ENCODE measurements at places on chromosomes 12 and 14.

- no peak for DNase-seq
Measured at GRCh38 chr14:97489750-97490149, 692.6 kb downstream of the VRK1 start.

GRCh38 chr14:58977366-58977765, 211.1 kb upstream of the DAAM1 start:
- peak; percentile 38 for DNase-seq

GRCh38 chr12:43291516-43291915, 260.5 kb downstream of the ADAMTS20 start:
- DNase-seq = no peak

GRCh38 chr12:1517734-1518525, 76.5 kb downstream of the FBXL14 start:
- DNase-seq = no peak

DNA sequence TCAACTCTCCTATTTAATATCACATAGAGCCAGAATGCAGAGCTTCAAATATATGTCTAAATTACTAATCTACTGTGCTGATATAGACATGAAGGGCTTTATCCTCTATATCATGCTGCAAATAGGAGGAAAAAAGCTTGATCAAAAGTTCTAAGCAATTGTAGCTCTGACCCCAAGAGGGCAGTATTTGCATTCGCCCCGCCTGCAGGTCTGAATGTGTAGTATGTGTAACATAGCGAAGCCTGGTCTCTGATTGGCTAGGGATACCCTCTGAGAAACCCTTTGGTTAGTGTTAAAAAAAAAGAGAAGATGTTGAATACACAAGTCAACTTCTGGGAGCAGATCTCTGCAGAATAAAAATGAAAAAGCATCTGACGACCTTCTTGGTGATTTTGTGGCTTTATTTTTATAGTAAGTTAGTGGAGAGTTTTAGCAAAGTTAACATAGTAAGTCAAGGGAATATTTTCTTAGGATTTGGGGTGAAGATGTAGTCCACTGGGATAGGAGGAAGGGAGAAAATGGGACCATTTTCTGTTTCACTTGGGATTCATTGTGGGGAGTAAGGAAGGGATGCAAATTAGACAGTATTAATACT, 151.6 kb upstream of the OR4E1 start:
- DNase-seq = peak; percentile 59
